ENCODE measurements at places on chromosomes 1 and 21.

DNA sequence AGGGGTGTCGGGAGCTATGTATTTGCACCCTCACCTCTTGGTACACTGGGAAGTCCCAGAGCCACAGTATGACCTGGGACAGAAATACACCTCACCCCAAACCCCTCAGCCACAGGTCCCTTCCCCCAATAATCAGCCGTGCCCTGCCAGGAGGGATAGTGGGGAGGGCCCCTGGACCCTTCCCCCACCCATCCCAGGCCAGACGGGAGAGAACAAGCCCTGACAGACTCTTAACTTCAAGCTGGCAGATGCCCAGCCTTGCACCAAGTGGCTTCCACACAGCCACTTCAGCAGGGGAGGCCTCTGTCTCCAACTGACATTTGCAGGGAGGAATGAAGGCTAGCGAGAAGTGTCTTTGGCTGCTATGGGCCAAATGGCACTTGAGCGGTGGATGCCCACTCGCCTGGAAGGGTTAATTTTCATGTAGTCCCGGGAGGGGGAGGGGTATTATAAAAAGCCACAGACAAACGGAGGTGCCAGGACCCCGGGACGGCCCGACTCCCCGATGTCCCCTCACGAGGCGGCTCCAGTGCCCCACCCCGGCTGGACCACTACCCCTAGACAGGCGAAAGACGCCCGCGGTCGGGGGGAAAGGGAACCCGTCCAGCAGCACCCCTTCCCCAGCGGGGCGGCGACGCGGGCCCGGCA lies 495 bp downstream of the SYNC start:
- DNase-seq: no peak

DNA sequence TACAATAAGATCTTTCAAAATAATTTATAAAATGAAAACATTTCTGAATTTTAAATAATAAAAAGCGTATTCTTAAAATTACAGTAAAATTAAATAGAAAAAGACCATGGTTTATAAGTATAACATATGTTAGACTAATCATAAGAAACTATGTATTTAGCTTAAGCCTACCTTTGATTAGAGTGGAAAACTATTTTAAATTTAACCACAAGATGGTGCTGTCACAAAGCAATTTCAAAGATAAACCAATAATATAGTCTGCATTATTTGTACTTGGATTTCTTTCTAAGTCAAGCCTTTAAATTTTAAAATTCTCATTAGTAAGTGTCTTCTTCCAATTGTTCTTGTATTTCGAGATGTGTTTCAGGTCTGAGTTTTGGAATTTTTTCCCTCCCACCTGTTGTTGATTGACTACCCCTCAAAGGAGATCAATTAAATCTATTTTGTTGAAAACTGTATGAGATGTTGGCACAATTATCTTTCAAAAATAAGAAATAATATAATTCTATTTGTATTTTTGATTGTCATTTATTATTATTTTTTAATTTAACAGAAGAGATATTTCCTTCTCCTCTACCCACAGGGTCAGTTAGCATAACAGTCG lies 459.8 kb downstream of the KCNT2 start:
- DNase-seq: no peak

DNA sequence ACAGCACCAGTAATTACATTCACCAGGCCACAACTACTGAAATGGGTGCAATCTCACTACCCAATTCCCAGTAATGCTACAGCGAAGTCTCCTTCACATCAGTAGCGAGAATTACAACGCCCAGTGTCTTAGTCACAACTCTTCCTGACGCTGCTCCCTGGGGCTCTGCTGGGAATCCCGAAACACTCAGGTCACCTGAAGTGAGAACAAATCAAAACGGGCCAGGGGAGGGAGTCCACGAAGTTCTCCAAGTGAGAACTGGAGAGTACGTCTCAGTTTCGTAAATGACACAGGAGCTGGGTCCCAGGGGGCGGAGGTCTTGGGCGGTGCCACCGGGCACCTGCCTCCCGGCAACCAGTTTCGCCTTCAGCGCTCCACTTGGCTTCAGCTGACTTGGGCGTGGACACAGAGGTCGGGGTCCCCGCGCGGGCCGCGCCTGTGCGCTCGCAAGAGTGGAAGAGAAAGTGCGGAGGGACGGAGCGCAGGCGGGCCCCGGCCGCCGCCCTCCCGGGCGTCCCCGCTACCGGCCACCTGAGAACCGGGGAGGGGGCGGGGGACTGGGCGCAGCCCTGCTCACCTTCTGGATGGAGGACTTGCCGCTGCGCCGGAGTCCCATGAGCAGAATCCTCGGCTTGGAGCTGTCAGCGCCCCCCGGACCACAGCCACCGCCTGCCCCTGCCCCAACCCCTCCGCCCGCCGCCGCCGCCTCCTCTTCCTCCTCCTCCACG lies 575 bp downstream of the RRAGC start:
- DNase-seq: peak; percentile 16

GRCh38 chr1:2081326-2081885 lies 31.2 kb downstream of the PRKCZ start:
- no peak for DNase-seq

DNA sequence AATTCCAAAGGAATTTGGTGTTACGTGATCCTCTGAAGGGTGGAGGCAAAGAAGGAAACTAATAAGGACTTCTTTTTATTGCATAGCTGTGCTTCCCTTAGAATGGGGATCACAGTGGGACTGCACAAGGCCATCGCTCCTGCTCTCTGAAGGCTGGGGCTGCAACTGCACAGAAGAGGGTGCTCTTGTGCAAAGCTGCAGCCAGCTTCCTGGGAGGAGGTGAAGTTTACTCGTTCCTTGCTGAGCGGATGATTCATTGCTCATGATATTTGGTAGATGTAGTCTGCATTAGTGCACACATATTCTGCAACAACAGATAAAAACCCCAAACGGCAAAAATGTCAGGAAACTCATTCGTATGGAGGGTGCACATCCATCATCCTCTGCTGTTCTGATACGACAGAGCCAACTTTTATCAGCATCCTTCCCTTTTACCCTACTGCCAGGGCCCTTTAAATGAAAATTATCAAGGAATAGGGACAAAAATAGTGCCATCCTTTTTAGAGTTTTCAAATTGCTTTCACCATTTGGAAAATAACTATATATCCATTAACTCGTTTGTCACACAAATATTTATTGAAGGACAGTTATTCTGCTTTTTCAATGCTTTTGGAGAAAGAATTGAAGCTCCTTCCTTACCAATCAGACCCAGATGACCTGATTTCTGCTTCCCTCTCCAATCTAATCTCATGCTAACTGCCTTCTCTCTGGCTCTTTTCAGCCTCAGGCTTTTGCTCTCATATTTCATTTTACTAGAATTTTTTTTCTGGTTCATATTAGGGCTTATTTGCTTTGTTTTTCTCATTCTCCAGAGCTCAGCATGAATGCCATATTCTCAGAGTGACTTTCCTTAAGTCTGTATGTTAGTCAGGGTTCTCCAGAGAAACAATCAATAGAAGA lies 263.6 kb downstream of the DUSP10 start:
- peak; percentile 41 for DNase-seq

- no peak for DNase-seq
Observed at GRCh38 chr1:183303901-183304300, 114.3 kb downstream of the NMNAT2 start.

GRCh38 chr1:116902723-116903383 lies 6.9 kb upstream of the PTGFRN start:
- no peak for DNase-seq

Measured in activated CD4-positive, alpha-beta T cell treated with anti-CD3 and anti-CD28 coated beads for 1 hour (primary cell).